ENCODE measurements at places on chromosomes 4 and X.

DNA sequence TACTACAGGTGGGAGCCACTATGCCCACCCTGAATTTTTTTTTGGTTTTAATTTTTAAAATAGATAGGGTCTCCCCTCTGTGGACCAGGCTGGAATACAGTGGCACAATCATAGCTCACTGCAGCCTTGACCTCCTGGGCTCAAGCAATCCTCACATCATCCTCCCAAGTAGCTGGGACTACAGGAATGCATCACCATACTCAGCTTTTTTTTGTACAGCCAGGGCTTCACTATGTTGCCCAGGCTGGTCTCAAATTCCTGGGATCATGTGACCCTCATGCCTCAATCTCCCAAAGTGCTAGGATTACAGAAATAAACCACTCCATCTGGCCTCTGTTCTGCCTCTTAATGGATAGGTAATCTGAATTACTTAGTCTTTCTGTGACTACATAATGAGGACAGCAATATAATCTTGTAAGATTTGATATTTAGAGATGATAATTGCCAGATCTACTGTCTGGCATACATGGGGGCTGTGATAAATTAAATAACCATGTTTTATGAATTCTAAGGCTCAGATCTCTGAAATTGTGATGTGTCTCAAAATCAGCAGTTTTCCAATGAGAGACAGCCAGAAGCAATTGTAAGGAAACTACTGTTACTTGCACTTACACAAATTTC lies 26.7 kb downstream of the PDS5A start:
- DNase-seq = no peak

DNA sequence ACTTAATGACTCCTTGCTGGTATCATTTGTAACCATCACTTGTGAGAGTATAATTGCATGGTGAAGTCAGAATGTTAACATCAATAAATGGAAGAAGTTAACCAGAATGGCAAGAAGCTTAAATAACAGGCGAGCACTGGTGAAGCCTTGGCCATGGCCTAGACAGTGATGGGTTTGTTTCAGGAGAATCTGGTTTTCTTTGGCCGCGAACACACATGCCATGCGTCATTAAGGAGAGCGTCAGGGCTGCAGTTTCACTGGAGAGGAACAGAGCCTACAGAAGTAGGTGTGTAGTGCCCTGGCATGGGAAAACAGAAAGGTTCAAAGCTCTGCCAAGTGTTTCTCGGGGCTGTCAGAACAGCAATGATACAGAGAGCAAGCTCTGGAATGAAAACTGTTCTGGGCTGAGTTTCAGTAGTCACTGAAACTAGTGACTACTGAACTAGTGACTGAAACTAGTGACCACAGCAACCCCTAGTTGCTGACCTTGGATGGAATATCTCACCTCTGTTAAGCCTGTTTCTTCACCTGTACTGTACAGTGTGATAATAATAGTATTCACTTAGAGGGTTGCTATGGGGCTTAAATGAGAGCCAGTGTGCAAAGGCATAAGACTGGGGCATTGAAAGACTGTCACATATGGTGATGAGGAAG lies 93.8 kb downstream of the C4orf51 start:
- no peak for DNase-seq

- DNase-seq = no peak
These were observed 8.1 kb upstream of the MRPL1 start for GRCh38 chr4:77854431-77855111.

- no peak for DNase-seq
These were observed at the start of gene XPNPEP2 for GRCh38 chrX:129738466-129739308. TSS of gene XPNPEP2 (plus strand) at chrX:129738979. CDS start at chrX:129739214, 235 bp downstream.

- no peak for DNase-seq
These were observed at the start of gene GPRIN3 for GRCh38 chr4:89307446-89308160. TSS of gene GPRIN3 (minus strand) at chr4:89307800. CDS start at chr4:89250110, 57,690 bp downstream.

DNA sequence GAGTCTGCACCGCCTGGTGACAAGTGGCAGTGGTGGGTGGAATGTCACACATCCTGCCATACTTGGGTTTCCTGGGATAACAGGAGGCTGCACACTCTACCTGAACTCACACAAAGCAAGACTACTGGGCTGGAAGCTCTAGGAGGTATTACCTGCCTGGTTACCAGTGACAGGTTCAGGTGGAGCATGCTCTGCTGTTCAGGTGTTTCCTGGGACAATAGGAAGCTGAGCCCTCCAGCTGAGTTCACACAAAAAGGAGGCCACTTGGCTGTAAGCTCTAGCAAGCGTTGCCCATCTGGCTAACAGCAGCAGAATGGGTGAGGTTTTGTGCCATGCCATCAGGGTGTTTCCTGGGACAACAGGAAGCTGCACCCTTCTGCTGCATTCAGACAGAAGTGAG lies 17.4 kb upstream of the UGT2B7 start:
- DNase-seq = no peak

DNA sequence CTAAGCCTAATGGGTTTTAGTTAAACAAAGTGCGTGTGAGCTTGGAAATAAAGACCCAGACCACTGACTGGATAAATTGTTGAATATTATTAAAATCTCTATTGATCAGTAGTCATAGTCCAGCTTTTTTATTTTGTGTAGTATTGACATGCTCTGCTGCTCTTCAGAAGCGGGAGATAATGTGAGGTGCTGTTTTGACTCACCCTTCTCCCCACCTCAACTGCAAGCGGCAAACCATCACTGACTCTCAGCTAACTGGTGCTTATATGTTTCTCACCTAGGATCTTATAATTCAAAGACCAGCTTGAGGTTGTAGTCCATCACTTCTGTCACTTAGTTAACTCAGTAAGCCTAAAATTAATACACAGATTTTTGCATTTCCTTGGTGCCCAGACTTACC lies 72.2 kb downstream of the COMMD8 start:
- DNase-seq = no peak

- DNase-seq = no peak
These were observed 470.4 kb upstream of the GALNT7 start for GRCh38 chr4:172698256-172698655.

GRCh38 chrX:97260679-97261078 lies 377.0 kb downstream of the RPA4 start:
- DNase-seq = no peak

DNA sequence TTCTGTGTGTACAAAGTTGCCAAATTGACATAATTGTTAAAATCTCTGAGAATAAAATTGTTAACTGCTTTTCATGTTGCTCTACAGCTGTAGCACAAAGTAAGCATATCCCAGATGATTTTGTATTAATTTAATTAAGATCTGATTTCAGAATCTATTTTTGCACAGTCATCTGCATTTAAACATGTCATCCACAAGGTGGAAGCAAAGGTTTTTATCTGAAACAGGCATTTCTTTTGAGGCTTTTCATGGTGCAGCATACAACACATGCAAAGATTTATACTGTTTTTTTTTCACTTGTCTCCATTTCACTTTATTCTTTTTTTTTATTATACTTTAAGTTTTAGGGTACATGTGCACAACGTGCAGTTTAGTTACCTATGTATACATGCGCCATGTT lies 51.2 kb downstream of the GC start:
- DNase-seq = no peak

DNA sequence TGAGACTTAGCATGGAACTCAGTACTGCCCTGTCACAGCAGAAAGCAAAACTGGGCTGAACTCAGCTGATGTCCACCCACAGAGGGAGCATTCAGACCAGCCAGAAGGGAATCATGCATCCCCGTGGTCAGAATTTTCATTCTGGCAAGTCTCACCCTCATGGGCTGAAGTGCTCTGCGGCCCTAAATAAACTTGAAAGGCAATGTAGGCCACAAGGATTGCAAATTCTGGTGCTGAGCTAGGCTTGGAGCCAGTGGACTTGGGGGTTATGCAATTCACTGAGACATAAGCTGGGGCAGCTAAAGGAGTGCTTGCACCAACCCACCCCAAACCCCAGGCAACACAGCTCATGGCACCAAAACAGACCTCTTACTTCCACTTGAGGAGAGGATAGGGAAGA lies 494.1 kb downstream of the GABRG1 start:
- no peak for DNase-seq

- no peak for DNase-seq
These were observed 2.3 kb upstream of the UVSSA start for GRCh38 chr4:1344696-1345095.

DNA sequence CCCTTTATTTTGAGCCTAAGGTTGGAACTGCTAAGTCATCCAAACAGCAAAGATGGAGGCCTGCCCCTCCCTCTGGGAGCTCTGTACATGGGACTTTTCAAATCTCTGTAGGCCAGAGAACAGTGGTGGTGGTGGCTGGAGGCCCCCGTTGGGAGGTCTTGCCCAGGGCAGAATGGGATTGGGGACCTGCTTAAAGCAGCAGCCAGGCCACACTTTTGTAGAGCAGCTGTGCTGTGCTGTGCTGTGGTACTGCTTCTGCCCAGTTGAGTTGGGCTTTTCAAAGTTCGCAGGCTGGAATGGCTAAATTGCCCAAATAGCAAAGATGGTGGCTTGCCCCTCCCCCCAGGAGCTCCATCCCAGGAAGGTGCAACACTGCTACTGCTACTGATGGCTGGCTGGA lies 147.5 kb upstream of the TACR3 start:
- no peak for DNase-seq

Measured in SIG-M5 (cell line).